Memory B cell (primary cell): ENCODE measurements at places on chromosomes 7 and 10.

DNA sequence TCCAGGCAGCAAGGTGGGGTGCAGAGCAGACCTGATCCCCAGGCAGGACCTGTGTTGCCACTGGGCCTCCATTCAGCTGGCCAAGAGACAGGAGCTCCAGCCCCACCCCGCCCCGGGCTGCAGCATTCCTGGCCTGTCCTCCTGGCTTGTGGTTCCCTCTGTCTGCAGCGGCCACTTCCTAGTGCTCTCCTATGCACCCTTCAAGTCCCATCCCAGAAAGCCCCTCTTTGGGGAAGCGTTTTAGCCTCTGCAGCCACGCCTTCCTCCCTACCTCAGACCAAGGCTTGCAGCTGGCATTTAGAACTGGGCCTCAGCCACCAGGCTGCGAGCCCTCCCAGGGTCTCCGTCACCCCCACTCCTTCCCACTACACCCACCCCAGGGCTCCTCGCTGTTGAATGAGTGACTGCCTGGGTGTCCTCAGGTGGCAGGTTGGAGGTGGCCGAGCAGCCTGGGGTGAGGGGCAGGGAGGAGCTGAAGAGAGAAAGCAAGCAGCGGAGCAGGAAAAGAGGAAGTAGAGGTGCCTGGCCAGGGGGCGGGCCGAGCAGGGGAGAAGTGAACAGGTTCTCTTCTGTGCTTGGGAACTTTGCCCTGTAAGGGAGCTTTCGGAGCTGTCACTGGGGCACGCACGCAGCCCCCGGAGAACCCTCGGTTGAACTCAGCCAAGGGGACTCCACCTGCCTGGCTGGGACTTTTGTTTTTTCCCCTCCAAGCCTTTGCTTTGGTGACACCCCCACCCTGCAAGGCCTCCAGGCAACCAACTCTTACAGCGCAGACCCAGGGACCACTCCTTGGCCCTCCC lies 109.1 kb upstream of the TNRC18 start:
- H3K4me3 ChIP-seq = peak overlapping the region; percentile 90
- no peaks in the 10 kb centered on the region for H3K27me3 ChIP-seq
- peaks cover 16% of the 10 kb centered on the region for H3K36me3 ChIP-seq
- peak overlapping the region; percentile 95 for H3K27ac ChIP-seq
- H3K4me1 ChIP-seq = peaks cover 29% of the 10 kb centered on the region
- peak; percentile 79 for DNase-seq

GRCh38 chr7:68776326-68776725 lies 821.9 kb upstream of the AUTS2 start:
- no peak overlapping the region for H3K27ac ChIP-seq
- H3K27me3 ChIP-seq = no peaks in the 10 kb centered on the region
- no peaks in the 10 kb centered on the region for H3K36me3 ChIP-seq
- no peak for DNase-seq
- no peak overlapping the region for H3K4me3 ChIP-seq

DNA sequence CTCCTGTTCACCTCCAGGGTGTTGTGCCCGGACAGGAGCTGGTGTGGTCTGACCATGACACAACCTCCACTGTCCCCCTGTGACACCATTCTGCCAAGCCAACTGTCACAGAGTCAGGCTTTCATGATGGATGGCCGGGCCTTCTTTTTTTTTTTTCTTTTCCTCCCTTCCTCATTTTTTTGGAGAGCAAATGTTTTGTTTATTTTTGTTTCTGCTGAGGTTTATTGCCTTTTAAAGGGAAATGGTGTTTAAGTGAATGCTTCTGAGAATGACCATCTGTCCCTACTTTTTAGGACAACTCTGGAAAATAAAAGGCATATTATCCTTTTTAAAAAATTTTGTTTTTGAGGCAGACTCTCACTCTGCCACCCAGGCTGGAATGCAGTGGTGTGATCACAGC lies 115.1 kb upstream of the NPS start:
- no peaks in the 10 kb centered on the region for H3K27me3 ChIP-seq
- H3K4me3 ChIP-seq = no peak overlapping the region
- H3K4me1 ChIP-seq = no peaks in the 10 kb centered on the region
- no peak for DNase-seq
- no peak overlapping the region for H3K27ac ChIP-seq

DNA sequence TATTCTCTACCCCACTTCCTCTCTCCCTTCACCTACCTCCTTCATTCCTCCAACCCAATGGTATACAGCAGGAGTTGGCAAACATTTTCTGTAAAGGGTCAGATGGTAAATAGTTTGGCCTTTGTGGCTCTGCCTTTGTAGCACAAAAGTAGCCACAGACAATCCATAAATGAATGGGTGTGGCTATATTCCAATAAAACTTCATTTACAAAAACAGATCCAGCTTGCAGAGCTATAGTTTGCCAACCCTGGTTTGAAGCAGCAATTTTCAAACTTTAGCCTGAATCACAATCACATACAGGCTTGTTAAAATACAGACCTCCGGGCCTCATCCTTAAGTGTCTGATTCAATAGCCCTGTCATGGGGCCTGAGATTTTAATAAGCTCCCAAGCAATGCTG lies 110.5 kb downstream of the CPEB3 start:
- no peak for DNase-seq
- H3K27me3 ChIP-seq = no peaks in the 10 kb centered on the region
- peaks cover 22% of the 10 kb centered on the region for H3K36me3 ChIP-seq

DNA sequence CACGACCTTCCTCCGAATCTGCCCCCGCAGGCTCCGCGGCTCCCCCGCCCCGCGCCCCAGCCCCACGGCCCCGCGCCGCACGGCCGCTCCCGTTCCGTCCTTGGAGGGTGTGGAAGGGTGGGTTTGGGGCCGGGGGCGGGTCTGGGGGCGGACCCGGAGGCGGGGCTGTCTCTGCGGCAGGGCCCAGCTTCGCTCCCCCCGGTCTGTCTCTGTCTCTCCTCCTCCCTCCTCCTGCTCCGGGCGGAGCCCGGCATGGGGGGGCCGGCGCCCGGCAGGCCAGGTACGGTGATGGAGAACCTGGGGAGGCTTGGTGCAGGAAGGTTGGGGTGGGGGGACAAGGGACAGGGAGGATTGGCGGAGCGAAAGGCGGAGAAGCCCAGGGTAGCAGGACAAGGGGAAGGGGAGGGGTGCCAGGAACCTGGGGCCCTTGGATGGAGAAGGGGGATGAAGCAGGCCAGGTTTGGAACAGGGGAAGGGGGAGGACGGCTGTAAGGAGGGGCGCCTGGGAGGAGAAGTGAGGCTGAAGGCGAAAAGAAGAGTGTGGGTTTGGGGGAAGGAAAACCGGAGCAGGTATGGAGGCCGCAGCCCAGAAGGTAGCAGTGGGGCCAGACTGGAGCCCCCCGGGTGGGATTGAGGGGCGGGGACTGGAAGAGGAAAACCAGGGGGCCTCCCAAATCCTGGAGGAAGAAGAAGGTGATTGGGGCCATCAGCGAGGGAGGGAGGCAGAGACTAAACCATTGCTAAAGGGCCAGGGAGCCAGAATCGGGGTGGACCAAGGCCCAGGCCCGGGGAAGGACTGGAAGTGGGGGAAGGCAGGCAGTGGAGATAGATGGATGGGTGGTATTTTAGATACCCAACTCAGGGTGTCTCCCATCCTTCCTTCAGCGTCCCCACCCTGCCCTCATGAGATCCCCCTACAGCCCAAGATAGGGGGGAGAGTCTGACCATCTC lies at the start of gene NYAP1:
Gene NYAP1 (plus strand): TSS at position 206 of the 951 bp plus-strand sequence. CDS start 1,385 bp downstream, outside the sequence.
- H3K27ac ChIP-seq = no peak within 1 kb of the TSS
- no peaks in the 10 kb centered on the region for H3K36me3 ChIP-seq
- H3K27me3 ChIP-seq = peaks cover 3% of the 10 kb centered on the region

GRCh38 chr7:118182593-118183427 lies 1.2 kb upstream of the LSM8 start:
- H3K4me1 ChIP-seq = peaks cover 25% of the 10 kb centered on the region
- H3K27me3 ChIP-seq = no peaks in the 10 kb centered on the region
- peaks cover 4% of the 10 kb centered on the region for H3K36me3 ChIP-seq
- DNase-seq = peak; percentile 19
- peak overlapping the region; percentile 95 for H3K4me3 ChIP-seq
- H3K27ac ChIP-seq = peak overlapping the region; percentile 99

- no peaks in the 10 kb centered on the region for H3K4me1 ChIP-seq
- no peaks in the 10 kb centered on the region for H3K36me3 ChIP-seq
- H3K27ac ChIP-seq = no peak overlapping the region
- no peak overlapping the region for H3K4me3 ChIP-seq
Observed at GRCh38 chr10:47016564-47016963, 105.3 kb downstream of the PTPN20 start.

GRCh38 chr7:144027070-144027469 lies 21.7 kb upstream of the OR2A5 start:
- no peak for DNase-seq
- no peak overlapping the region for H3K4me3 ChIP-seq
- no peaks in the 10 kb centered on the region for H3K27me3 ChIP-seq

DNA sequence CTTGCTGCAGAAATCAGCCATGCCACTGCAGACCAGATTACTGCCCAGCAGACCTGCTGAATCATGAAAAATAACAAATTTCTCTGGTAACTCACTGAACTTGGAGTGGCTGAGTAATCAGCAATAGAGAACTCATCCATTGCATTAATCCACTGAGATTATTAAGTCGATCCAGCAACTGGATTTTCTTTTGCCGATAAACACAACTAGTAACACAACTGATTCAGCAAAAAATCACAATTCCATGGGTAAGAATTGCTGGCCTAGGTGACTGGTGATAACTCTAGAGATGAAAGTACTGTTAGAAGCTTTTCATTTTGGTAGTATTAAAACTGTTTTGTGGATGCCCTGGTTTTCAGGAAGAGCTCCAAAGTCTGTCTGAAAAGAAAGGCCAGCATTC lies 214.5 kb downstream of the ETV1 start:
- no peaks in the 10 kb centered on the region for H3K4me1 ChIP-seq
- no peak for DNase-seq
- no peak overlapping the region for H3K4me3 ChIP-seq
- H3K27ac ChIP-seq = no peak overlapping the region
- no peaks in the 10 kb centered on the region for H3K27me3 ChIP-seq

DNA sequence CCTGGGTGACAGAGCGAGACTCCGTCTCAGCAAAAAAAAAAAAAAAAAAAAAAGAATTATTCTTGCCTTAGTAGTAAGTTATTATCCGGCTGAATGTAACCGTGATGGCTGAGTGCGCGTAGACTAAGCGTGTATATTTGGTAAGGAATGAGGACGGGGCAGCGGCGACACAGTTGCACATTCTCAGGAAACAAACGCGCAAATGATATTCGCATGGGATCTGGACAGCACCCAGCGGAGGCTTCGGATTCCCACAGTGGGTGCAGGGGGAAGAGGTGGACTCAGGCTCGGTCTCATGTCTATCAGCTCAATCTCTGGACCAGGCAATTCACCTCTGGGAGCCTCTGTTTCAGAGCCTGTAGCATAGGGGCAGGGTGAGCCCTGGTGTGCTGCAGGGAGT lies 29.1 kb downstream of the PAPOLB start:
- DNase-seq = no peak
- H3K27ac ChIP-seq = no peak overlapping the region
- no peaks in the 10 kb centered on the region for H3K4me1 ChIP-seq
- no peak overlapping the region for H3K4me3 ChIP-seq
- H3K36me3 ChIP-seq = no peaks in the 10 kb centered on the region
- peaks cover 6% of the 10 kb centered on the region for H3K27me3 ChIP-seq

DNA sequence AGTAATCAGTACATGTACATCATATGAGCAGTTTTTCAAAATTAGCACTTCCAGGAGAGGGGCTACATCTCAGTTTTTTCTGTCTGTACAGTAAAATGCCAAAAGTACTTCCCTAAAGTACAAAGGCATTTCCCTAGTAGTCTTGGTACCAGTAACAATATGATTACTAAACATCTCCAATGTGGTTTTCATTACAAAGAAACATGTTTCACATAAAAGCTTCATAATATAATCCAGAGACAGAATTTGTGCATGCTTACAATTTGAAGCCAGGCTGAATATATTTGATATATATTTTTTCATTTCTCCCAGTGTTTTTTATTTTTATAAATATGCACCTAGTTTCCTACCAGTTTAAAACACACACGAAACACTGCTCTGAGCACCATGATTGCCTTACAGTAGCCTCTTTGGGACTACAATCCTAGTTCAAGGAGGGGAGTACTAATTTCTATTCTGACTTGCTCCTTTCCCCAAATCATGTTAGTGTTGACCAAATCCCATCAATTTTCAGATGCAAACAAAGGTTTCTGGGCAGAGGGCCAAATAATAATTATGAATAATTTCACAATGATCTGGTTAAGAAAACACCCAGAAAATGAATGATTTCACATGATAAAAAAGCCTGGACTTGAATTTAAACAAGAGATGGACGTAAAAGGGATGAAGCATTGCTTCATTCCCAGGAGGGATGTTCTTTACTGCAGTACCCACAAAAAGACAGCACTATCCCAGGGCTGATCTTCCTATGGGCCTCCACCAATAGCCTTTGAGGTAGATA lies 201.3 kb downstream of the SLC25A13 start:
- peak overlapping the region; percentile 28 for H3K27ac ChIP-seq
- peaks cover 24% of the 10 kb centered on the region for H3K36me3 ChIP-seq
- H3K4me1 ChIP-seq = no peaks in the 10 kb centered on the region
- no peak overlapping the region for H3K4me3 ChIP-seq
- DNase-seq = no peak

- DNase-seq = no peak
- no peaks in the 10 kb centered on the region for H3K36me3 ChIP-seq
- no peak overlapping the region for H3K27ac ChIP-seq
- no peaks in the 10 kb centered on the region for H3K4me1 ChIP-seq
Observed at GRCh38 chr7:48170506-48170905, 752 bp upstream of the ABCA13 start.

GRCh38 chr10:11685787-11686218 lies 56.4 kb upstream of the ECHDC3 start:
- DNase-seq = peak; percentile 58
- H3K27ac ChIP-seq = peak overlapping the region; percentile 98
- H3K27me3 ChIP-seq = no peaks in the 10 kb centered on the region
- H3K4me3 ChIP-seq = peak overlapping the region; percentile 81
- H3K36me3 ChIP-seq = peaks cover 1% of the 10 kb centered on the region
- peaks cover 58% of the 10 kb centered on the region for H3K4me1 ChIP-seq

DNA sequence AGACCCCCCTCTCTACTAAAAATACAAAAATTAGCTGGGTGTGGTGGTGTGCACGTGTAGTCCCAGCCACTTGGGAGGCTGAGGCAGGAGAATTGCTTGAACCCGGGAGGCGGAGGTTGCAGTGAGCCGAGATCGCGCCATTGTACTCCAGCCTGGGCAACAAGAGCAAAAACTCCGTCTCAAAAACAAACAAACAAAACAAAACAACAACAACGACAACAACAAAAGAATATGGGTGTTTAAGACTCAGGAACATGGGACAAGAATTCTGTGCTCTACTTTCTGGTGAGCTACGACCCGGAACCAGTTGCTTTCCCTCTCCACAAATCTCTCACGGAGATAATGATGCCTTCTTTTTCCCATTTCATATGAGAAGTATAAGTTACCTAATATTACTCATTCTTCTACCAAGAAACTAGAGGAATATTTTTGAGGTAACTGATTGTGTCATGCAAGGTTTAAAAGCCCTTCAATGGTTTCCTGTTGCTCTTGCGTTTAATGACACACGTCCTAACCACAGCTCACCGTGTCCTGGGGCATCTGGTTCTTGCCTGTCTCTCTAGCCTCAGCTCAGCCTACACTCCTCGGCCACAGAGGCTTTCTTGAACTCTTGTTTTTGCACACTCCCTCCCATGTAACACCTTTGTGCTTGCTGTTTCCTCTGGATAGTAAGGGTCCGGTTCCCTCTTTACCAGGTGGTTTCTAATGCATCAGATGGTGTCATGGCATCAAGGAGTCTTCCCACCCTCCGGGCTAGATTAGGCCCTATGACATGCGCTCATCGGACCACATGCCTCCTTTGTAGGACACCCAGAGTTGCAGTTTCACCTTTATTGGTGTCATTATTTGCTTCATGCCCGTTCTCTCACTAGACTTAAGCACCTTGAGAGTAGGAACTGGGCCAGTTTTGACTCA lies 67.5 kb downstream of the PFKFB3 start:
- no peaks in the 10 kb centered on the region for H3K36me3 ChIP-seq
- no peaks in the 10 kb centered on the region for H3K27me3 ChIP-seq
- H3K27ac ChIP-seq = peak overlapping the region; percentile 23
- H3K4me1 ChIP-seq = peaks cover 20% of the 10 kb centered on the region
